ENCODE measurements at places on chromosomes 6 and 20.
A peak's percentile ranks its signal among the peaks of the same experiment; 100 is the strongest.

- DNase-seq = no peak
These were observed 1.9 kb downstream of the CITED2 start for GRCh38 chr6:139372326-139373153.

GRCh38 chr20:53896647-53897046 is 173.7 kb downstream of the BCAS1 start:
- no peak for DNase-seq

GRCh38 chr20:35992713-35993335 is 24.4 kb downstream of the CNBD2 start:
- peak; percentile 21 for DNase-seq

- DNase-seq = no peak
These were observed 159.6 kb upstream of the ZNF217 start for GRCh38 chr20:53752971-53753879.

DNA sequence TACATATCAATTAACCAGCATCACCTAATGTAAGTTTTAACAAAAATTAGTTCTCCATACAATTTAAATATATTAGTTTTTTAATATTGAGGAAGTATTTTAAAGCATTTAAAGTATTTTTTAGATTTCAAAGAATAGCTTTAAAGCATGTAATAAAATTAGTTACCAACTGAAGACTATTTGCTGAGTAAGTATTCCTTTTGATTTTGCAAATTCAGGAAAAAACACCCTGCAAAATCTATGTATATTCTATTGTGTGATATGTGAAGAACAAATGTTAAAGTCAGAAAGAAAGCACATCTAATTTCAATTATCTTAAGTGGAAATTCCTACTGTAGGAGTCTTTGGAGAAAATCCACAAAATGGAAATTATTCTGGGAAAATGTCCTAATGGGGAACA is 107.3 kb downstream of the COL21A1 start:
- no peak for DNase-seq

DNA sequence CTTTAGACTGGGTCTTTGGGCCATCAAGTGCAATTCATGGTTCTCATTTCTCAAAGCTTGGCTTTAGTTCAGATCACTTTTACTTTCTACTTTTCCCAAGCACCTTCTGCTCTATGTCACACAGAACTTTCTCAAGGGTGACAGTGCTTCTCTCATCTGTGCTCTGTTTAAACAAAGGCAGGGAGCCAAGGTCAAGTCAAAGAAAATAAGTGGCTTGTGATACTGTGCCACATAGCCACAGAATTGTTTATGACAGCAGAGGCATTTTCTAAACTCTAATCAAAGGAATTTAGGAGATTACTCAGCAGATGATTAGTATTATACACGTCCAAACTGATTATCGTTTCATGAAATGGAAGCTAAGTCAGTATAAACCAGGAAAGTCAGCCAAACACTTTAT is 348.0 kb downstream of the HDGFL1 start:
- DNase-seq = no peak

GRCh38 chr6:44932651-44933091 is 395.5 kb upstream of the RUNX2 start:
- DNase-seq = no peak

GRCh38 chr6:151698931-151699700 is 108.4 kb upstream of the ESR1 start:
- no peak for DNase-seq

DNA sequence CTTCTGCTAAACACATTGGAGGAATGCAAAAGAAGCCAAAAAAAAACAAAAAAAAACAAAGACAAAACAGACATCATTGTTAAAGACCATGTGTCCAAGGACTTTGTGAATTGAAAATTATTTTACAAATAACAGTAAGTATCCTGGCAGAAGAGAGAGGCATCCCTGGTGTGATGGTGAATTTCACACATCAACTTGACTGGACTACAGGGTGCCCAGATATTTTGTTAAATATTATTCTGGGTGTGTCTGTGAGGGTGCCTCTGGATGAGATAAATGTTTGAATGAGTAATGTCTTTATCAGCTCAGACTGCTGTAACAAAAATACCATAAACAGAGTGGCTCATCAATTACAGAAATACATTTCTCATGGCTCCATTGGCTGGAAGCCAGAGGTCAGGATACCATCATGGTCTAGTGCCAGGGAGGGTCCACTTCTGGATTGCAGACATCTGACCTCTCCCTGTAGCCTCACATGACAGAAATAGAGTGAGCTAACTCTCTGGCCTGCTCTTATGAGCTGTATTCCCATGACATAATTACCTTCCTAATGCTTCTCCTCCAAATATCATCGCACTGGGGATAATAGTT is 12.2 kb upstream of the C6orf118 start:
- no peak for DNase-seq

- DNase-seq = no peak
These were observed 39.6 kb upstream of the PDE10A start for GRCh38 chr6:165702669-165703068.

GRCh38 chr6:411402-412145 is 20.0 kb downstream of the IRF4 start:
- DNase-seq = no peak

GRCh38 chr20:39861381-39861780 is 827.7 kb downstream of the MAFB start:
- DNase-seq = no peak

DNA sequence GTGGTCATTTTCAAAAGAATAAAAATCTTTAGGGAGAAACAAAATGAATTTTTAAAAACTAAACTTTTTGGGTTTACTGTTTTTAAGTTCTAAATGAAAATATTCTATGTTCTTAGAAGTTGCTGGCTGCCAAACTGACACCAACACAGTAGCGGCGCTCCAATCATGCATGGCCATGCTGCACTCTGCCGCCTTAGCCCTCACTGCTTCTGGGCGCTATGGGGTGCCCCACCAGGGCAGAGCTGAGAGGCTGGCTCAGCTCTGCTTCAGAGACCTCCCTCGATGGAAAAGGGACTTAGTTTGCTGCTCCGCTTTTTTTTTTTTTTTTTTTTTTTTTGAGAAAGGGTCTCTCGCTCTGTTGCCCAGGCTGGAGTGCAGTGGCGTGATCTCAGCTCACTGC is 20.9 kb downstream of the EZR start:
- DNase-seq = no peak

DNA sequence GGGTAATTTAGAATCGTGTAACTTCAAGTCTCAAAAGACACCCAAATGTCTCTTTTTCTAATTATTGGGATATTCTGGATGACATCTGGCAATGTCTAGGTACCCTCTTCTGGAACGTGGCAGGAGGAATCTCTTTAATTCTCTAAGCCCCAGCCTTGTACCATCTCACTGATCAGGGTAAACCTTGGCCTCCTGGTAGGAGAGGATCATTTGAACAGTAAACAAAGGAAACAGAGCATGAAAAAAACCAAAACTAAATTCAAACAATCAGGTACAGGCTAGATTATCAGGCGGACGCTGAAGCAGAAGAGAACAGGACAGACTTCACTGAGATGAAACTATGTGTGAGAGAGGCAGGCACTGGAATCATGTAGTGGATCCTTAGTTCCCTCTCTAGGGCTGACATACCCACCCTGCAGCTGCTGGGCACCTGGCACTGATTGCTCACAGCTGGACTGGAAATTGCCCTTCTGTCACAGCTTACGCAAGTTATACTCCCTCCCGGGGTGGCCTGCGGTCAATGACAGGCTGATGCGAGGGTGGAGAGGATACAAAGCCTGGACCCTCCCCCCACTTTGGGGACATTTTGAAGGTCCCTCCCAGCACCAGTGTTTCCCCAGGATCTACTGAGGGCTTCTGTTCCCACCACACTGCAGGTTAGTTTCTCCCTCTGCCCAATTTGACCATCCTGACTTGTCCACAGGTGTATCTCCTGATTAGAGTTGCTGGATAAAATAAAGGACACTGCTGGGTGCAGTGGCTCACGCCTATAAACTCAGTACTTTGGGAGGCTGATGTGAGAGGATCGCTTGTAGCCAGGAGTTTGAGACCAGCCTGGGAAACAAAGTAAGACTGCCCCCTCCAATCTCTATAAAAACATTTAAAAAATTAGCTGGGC is 20.6 kb upstream of the ZBTB24 start:
- no peak for DNase-seq

GRCh38 chr6:32865724-32866443 is 11.9 kb downstream of the PSMB9 start:
- DNase-seq = no peak
